ENCODE measurements at places on chromosomes 4 and X.
A peak's percentile ranks its signal among the peaks of the same experiment; 100 is the strongest.

GRCh38 chr4:52572936-52573485 lies 86.1 kb downstream of the USP46 start:
- no peak for DNase-seq

DNA sequence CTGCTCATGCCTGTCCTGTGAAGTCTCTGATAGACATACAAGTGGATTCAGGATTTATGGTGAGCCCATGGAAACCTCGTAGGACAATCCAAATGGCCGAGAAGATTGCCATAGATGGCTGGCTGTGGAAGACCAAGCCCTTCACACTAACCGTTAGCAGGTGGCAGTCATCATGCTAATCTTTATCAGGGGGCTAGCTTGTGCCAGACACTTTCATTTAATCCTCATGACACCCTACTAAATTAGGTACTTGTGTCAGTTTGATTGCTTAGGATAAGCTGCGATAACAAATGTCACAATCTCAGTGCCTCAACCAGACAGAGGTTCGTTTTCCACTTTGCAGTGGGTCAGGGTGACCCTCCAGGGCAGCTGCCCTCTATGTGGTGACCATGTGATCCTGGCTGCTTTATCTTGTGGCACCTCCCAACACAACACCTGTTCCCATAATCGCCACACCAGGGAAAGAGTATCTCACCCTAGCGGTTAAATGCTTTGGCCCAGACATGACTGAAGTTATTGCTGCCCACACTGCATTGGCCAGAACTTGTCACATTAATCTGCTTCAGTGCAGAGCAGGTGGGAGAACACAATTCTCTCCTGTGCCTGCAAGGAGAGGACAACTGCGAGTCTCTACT lies 60.8 kb downstream of the REPS2 start:
- DNase-seq: peak; percentile 43

- no peak for DNase-seq
Measured at GRCh38 chr4:118762155-118762554, 73.8 kb downstream of the SEC24D start.

DNA sequence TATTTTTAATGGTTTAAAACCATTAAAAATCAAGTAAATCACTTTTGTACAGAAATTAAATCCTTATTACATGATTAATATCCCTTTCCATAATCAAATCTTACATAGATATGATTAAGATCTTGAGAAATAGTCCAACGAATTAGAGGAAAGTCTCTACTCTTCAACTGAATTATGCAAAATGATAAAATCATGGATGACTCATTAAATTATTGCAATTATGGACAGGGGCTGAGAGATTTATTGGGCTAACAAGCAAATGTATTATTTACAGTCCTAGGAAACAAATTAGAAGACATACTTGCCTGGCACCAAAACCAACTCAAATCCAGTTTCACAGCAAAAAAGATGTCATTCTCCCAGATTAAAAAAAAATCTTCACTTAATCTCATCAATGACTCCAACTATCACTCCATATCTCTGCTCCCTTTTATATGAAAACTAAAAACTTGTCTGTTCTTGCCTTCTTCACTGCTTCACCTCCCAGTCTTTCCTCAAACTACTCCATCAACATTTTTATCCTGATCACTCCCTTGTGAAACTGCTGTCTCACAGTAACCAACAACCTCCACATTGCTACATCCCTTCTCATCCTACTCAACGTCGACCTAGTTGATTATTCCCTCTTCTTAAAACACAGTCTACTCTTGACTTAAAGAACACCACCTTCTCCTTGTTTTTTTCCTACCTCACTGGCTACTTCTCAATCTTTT lies 18.4 kb upstream of the DDX60 start:
- no peak for DNase-seq

DNA sequence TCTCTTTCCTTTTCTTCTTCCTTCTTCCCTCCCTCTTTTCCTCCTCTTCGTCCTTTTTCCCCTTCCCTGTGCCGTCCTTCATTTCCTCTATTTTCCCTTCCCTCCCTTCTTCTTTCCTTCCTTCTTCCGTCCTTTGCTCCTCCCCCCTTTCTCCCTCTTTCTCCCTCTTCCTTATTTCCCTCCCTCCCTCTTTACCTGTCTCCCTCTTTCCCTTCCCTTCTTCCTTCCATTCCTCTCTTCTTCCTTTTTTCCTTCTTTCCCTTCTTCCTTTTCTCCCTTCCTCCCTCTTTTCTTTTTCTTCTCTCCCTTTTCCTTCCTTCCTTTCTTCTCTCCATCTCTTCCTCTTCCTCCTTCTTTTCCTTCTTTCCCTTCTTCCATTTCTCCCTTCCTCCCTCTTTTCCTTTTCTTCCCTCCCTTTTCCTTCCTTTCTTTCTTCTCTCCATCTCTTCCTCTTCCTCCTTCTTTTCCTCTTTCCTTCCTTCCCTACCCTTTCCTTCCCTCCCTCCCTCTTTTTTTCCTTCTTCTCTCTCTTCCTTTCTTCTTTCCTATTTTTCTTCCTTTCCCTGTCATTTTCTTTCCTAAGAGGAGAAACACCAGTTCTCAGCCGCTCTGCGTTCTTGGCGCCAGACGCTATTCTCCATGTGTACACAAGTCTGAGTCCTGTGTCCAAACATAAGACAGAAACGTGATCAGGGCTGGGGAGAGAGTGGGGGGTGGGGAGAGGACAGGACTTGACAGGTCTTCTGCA lies 597.1 kb downstream of the MID1IP1 start:
- no peak for DNase-seq

DNA sequence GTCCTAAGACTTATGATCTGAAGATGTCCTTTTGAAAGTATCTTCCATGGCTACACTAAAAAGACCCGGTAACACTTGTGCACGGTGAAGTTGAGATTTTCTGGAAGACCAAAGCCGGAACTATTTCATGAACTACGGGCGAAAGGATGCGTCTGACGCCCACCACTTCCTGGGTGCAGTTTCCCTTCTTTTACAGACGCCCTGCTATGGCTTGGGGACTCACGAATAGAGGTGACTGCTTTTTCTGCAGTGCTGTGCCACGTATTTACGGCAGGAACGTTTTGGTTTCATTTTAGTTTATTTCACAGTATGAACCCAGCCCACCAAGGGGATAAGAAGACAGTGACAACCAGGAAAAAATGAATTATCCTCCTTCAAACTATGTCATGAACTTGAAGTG lies 180.4 kb downstream of the AFAP1 start:
- DNase-seq: peak; percentile 21

- no peak for DNase-seq
Measured at GRCh38 chr4:184734758-184735157, 862 bp upstream of the CENPU start.
